CD4-positive, alpha-beta T cell treated with Interleukin-12 subunit alpha and Interleukin-12 subunit beta, for 1 hour (primary cell): ENCODE measurements at places on chromosomes 5 and 9.
A peak's percentile ranks its signal among the peaks of the same experiment; 100 is the strongest.

GRCh38 chr5:72271702-72272101 lies 48.3 kb downstream of the MRPS27 start:
- no peak for DNase-seq

DNA sequence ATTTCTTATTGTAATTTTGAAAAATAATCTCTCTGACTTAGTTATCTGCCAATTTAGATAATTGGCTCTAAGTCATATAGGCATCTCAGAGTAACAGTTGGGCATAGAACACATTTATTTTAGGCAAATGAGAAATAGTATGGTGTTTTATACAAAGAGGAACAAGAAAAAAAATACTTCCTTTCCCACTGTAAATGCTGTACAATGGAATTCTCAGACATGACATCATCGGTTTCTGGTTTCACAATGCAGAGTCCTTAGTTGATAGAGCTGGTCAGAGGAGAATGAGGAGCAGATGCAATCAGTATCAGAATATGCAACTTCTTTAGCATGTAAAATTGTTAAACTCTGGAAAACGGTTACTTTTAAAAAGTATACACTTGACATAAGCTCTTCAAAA lies 49.4 kb downstream of the PLK2 start:
- no peak for DNase-seq

DNA sequence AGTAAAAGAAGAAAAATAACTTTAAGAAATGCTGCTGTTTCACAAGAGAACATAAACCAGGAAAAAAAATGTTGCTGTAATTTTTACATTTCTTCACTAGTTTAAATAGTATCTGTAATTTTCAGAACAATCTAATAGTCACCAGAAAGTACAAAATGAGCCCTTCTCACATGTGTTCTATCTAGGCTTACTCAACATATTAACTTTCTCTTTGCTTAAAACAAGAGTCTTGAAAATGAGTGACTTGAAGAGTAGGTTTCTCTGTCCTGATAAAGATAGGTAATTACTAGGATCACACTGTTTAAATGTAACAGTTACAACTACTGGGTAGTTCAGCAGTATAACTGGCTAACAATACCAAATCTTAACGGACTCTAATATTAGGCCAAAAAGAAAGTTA lies 37.5 kb downstream of the CLINT1 start:
- DNase-seq, result no peak

- DNase-seq, result no peak
Measured at GRCh38 chr5:5634817-5635216, 212.3 kb downstream of the ICE1 start.

DNA sequence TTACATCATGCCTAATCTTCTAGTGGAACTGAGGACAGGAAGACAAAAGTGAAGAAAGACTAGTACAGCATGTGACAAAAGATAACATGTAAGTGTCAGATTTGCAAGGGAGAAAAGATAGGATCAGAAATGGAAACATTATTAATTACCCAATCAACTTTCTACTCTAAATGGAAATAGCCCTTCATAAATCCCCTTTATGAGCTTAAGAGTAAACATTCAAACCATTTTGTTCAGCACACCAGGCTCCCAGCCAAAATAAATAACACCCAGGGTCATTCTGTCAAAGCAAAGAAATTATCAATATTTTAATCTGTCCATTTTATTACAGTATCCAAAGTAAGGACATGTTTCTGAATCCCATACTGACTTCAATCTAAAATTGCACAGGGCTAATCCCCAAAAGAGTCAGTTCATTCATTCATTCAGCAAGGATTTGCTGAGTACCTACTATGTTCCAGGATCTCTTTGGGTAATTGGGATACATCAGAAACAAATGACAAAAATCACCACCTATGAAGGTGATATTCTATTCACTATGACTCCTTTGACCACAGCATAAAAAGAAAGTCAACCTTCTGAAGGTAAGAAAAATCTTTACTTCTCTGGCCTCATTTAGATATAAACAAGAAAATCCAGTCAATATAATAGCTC lies 5.3 kb downstream of the PRELID2 start:
- DNase-seq, result no peak

- DNase-seq, result no peak
Measured at GRCh38 chr9:37426846-37427245, 4.3 kb downstream of the GRHPR start.

DNA sequence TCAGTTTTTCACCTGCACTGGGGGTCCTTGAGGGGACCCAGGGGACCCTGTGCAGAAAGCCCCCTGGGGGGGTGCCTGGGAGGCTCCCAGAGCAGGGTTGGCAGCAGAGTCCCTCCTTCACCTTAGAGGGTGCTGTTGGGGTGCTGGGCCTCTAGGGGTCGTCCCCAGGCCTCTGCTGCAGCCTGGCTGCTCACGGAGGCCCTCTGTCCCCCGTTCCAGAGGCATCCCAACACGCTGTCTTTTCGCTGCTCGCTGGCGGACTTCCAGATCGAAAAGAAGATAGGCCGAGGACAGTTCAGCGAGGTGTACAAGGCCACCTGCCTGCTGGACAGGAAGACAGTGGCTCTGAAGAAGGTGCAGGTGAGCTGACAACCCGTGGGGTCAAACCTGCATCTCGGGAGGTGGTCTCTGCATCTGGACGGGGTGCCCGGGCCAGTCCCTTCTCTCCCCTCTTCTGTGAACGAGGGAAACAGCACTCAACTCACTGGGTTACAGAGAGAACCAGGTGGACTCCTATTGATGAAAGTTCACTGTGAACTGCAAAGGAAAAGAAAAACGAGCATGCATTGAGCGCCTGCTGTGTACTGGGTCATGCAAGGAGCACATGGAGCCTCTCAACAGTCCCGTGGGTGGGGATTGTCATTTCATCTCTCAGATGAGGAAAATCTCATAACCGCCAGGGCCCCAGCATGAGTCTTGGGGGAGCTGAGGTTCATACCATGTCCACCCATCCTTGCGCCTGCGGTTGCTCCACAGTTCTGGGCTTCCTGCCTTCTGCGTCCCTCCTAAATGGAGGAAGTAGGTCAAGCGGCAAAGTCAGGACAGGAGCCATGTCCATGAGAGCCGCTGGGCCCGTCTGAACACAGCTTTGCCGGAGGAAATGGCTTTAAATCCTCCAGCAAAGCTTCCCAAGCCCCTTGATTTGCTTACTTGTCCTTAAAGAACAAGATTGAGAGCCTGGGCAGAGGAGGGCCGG lies 54.8 kb downstream of the NEK6 start:
- DNase-seq, result no peak

DNA sequence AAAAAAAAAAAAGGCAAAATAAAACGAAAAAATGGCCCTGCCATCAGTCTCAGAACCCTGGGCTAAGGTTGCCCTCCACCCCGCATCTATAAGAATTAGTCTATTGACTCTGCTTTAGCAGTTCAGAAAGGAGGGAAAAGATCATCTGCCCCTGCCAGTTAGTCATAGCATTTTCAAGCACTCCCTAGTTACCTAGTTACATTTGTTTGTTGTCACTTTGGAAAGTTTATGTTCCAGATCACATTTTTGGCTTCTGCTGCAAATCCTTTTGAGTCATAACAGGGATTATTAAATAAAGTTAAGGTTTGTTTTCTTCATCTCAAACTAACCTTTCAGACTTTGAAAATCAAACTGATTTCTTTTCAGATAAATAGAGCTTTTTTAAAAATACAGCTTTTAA lies 52.1 kb downstream of the AQP7 start:
- DNase-seq, result no peak

DNA sequence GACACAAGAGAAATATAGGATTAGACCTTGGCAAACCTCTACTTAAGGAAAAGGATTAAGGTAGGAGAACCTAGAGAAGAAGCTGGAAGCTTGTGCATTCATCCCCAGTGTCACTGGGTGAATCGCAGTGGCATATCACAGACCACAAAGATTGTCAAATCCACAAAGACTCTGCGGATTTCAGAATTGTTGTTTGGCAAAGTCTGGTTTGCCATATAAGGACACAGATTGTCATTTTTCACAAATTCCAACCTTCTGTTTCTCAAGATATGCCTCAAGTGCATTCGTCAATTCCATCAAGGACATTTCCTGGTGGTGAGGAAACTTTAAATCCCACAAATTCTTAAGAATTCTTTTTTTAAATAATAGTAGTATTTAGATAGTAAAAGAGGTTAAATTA lies 395.1 kb upstream of the PAPPA start:
- no peak for DNase-seq

DNA sequence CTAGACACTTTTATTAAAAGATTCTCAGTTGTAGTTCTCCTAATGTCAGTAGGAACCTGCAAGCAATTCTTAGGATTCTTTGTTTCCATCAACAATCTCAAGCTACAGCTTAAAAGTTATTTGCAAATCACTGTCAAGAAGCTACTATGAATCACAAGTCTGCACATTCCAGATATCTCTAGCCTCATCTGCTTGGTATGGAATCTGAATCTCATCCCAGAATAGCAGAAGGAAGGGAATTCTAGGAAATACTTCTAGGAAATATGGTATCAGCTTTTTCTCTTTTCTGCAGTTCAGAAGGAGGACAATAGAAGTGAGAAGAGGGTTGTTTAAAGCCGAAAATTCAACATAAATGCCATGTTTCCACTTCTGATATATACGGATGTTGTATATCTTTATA lies 792.2 kb upstream of the CDH9 start:
- no peak for DNase-seq

- DNase-seq, result no peak
Measured at GRCh38 chr5:66989781-66990180, 206.8 kb downstream of the CD180 start.

DNA sequence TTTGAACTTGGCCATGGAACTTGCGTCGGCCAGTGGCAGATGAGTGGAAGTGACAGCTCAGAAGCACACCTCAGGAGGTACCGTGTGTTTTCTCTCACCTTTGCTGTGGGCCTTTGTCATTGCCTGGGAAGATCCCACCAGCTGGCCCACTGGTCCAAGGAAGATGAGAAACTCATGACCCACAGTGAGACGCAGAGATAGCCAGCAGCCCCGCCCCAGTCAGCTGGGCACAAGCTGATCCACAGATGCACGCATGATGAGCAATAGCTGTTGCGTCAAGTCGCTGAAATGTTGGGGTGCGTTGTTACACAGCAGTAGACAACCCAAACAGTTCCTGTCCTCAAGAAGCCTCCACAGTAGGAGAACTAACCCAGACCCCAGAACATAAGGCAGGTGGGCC lies 30.8 kb upstream of the UNC5A start:
- DNase-seq, result no peak

DNA sequence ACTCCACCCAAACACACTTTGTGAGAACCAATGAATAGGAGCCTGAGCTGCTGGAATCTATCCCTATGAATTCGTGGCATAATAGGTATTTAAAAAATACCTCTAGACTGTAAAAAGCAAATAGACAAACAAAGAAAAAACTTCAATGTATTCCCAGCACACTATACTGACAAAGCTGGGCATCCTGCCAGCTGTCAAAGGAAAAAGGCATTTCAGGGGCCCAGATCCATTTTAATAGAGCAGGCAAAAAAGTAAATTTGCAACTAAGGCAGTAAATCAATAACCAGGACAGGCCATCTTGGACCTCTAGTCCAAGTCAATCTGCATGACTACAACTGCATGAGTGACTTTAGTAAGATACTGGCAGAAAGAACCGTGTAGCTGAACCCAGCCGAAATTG lies 25.6 kb upstream of the LARP1 start:
- no peak for DNase-seq

DNA sequence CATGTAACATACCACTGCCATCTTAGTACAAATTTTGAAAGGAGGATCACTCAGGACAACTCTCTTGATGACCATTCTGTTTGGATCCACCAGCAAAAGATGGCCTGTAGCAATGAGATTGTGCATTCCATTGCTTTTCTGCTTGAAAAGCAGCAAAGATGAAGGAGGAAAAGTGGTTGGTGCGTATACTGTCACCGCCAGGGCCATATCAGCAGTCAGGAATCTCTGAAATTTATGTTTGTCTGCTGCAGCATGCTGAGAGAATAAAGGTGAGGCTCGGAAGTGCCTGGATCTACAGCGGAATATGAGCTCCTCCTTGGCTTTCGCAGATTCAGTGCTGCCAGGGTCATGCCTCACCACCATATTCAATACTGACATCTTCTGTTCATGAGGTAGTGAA lies 144.4 kb downstream of the GPBP1 start:
- DNase-seq, result no peak

- no peak for DNase-seq
Measured at GRCh38 chr5:146544232-146544631, 28.2 kb upstream of the GPR151 start.

DNA sequence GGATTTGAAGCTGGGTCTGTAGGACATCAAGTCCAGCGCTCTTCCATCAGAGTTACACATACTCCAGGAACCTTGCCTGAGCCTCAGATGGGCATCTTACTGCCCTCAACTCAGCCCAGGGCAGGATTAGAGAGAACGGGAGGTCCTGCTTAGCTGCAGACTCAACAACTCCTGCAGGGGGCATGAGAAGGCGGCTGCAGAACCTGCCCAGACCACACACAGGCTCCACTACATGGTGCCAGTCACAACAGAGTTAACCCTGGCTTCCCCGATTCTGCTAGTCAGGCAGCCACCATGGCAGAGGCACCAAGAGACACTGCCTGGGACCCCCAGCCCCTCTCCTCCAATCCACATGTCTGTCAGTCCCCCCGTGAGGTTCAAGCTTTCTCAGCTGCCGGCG lies 23.9 kb upstream of the CPLX2 start:
- no peak for DNase-seq

- DNase-seq, result no peak
Measured at GRCh38 chr9:6268826-6269397, 53.3 kb downstream of the IL33 start.

GRCh38 chr9:121399883-121400607 lies 30.0 kb upstream of the STOM start:
- peak; percentile 73 for DNase-seq

DNA sequence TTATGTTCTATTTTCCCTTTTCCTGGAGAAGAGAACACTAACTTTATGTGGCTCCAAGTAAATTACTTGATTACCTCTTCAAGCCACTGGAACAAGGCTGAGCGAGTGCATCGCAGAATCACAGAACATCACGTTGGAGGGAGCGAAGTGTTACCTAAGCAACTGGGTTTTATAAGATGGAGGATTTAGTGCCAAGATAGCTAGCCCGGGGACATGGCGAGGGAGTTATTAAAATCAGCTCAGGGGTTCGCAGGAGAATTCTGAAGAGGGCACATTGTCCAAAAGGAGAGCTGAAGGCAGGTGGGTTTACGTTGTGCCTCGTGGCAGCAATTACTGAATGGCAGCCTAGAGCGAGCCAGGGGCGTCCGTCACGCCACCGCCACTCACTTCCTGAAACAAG lies 563.2 kb upstream of the ADAMTS16 start:
- DNase-seq, result no peak

DNA sequence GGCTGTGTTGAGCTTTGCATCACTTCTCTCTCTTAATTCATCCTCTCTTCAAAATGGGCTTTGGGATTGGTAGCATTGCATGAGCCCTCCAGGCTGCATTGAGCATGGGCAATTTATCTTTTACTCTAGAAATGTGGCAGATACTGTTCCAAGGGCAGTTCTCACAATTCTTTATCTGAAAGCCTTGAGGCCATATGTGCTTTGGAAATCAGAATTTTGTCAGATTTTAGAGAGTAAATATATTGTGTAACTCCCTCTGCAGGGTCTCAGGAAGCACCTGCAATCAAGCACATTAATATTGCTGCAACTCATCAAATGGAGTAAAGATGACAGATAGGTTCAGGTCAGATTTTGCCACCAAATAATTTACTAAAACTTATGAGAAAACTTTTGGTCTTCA lies 17.6 kb downstream of the ALDOB start:
- no peak for DNase-seq

GRCh38 chr9:5510989-5511388 lies 658 bp downstream of the PDCD1LG2 start:
- DNase-seq, result no peak

GRCh38 chr9:135476561-135477355 lies 2.8 kb upstream of the PPP1R26 start:
- DNase-seq, result no peak
